8988T (cell line): ENCODE measurements at places on chromosomes 2 and 18.

- DNase-seq = no peak
Measured at GRCh38 chr2:224630659-224631550, 45.7 kb upstream of the CUL3 start.

- no peak for DNase-seq
Measured at GRCh38 chr18:5516841-5517240, 27.0 kb downstream of the EPB41L3 start.

DNA sequence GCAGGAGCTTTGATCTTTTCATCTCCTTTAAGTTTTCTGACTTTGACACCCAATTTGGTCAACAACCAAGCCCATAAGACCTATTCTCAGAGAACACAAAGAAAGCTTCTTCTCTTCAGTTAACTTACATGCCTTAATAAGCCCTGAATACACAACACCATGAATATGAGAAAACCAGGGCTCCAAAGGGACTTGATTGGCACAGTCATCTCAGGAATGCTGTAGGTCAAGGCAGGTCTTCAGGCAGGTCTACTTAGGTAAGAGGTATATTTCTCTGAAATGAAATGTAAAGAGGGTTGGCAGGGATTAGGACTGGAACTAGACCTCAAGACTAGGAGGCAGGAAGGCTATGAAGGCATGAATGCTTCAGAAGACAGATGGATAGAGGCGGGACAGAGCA, 24.4 kb upstream of the EIF2AK3 start:
- no peak for DNase-seq

DNA sequence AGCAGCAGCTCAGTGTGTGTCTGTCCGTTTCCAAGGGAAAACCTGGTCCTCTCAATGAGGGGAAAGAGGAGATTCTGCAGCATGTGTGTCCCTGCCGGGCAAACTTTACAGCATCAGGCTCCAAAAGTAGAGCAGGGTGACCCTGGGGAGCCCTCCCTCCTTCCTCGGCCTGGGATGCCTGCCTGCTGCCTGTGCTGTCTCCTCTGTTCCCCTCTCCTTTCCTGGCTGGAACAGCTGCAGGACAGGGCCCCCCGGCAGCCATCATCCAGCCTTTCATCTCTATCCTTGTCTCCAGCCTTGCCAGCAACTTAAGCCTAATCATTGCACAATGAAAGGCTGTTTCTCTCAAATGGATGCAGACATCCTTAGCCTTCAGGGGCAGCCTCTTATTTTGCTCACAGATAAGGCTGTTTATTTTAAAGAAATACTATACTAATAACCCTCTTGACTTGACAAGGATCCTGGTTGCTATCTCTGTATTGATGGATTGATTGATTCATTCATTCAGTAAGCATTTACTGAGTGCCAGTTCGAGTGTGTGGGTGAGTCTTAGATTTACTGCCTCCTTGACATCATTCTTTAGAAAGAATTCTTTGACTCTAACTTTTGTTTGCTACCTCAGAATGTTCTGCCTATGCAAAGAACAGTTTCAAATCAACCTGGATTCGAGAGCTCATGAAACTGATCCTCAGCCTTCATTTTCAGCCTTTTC, 40.6 kb upstream of the EDAR start:
- DNase-seq = no peak

DNA sequence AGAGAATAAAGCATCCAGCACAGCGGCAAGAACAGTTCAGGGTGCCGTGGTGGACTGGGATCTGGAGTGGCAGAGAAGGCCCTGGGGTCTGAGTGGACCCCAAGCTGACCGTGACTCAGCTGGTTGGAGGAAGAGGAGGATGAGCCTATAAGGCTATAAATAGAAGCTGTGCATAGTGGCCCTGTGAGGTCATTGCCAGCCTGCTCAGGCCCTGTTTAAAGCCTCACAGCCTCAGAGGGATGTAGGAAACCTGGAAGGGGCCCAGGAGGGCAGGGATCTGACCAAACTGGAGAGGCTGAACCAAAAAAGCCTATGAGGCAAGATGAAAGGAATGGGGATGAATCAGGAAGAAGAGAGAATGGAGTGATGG, 11.3 kb upstream of the DES start:
- no peak for DNase-seq

DNA sequence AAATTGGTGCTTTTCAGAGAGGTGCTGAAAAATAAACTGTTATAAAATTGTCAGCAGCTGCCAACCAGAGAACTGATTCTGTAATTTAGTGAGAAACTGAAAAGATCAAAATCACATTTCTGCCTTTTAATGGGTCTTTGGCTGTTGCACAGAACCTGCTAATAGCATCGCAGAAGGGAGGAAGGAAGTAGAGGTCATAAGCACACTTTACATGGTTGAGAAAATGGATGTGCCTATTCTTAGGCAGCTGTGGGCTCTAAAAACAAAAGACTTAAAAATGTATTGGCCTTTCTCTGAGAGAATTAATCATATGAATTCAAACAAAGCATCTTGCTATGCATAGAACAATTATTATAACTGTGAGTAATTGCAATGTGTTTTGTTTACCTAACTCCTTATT, 1186.9 kb downstream of the DSC3 start:
- no peak for DNase-seq

DNA sequence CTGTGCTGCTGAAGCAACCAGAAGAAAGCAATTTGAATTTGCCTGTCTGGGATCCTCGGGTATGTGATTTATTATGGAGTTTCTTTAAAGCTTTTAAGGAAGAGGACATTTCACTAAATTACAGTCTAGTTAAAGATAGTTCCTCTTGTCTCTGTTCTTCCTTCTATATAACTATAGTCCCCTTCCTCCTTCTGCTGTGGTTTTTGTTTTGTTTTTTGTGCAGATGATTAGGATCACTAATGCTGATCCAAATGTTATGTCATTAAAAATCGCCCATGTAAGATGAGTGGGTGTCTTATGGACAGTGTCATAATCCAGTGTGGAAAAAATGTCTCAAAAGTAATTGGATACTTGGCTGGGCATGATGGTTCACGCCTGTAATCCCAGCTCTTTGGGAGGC, 24.7 kb downstream of the PAPOLG start:
- DNase-seq = no peak

- DNase-seq = no peak
Measured at GRCh38 chr2:233112776-233113452, 52.8 kb downstream of the INPP5D start.

DNA sequence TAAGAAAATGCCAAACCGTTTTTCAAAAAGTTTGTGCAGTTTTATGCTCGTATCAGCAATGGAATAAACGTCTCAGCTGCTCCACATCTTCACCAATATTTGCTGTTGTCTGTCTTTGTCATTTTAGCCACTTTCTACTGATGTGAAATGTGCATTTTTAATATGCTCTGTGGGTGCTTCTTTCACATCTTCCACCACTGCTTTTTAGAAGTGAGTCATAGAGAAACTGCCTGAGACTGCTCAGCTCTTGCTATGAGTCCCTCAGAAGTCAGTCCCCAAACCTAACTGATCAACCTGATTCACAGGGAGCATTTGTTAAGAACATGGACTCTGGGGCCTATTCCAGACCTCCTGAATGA, 41.0 kb upstream of the EPC2 start:
- DNase-seq = no peak

DNA sequence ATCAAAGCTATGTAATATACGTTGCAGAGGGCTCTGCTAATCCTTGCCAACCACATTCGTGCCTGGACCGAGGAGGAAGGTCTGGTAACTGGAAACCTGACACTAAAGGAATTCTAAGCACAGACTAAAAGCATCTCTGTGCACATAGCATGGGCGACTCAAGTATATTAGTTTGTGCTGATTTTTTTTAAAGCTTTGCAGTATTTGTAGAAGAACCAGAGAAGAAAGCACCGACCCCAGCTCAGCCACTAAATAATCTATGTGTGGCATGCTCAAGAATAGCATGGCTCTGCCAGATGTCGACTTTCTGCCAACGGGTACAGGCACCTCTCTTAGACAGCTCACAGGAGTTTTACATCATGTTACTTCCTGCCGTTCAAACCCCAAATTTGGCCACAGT, 73.2 kb upstream of the NRP2 start:
- no peak for DNase-seq

DNA sequence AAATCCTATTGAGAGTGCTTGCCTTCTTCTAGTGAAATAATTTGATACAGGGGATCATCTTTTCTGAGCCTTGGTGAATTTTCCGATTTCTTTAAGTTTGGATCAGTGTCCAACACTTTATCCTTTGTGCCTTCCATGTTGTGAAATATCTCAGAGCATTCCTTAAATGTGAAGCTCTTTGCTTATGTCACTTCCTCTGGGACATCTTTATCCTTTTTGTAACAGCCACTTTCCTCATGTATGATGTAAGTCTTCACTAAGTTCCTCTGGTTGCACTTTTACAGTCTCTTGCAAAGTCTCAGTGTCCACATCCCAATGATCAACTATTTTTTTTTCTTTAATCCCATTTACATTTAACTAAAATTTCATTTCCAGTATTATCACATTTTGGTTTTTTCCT, 254.2 kb downstream of the EN1 start:
- DNase-seq = no peak

GRCh38 chr2:135198481-135198880, 146.4 kb downstream of the RAB3GAP1 start:
- DNase-seq = no peak

DNA sequence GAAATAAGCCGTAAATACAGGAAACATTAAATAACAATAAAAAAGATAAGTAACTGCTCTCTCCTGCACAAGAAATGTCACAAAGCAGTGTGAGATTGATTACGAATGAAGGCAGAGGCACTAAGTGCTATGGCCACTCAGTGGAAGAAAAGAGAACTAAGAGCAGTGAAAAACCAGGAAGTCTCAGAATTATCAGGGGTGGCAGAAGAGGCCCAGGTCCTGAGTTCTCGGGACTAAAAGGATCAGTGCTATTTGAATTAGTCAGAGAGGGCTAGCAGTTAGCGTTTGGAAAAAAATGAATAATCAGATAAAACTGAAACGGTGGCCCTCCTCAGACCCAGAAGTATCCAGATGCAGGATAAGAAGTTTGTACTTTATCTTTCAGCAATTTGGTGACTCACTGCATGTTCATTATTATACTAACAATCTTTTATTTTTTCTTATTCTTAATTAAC, 367.1 kb downstream of the ZEB2 start:
- no peak for DNase-seq

GRCh38 chr18:6928359-6928758, 189.2 kb downstream of the LAMA1 start:
- DNase-seq = no peak

GRCh38 chr2:37784759-37785149, 113.3 kb upstream of the CDC42EP3 start:
- no peak for DNase-seq

DNA sequence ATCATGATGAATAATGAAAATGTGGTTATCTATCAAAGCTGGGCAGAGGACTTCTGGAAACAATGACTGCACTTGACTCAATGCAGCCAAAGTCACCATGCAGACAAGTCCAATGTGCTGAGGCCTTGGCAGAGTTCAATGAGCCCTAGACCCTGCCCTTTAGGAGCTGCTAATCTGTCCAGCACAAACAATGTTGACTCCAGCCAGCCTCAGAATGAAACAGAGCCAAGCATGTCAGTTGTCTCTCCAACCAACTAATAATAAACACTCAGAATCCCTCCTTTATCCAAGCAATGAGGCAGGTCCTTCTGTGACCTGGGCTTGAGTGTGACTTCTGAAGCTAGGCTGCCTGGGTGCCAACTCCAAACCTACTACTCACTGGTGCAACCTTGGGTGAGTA, 270.6 kb downstream of the BCL11A start:
- DNase-seq = no peak

- DNase-seq = no peak
Measured at GRCh38 chr2:74391209-74391579, 11.1 kb upstream of the DCTN1 start.

DNA sequence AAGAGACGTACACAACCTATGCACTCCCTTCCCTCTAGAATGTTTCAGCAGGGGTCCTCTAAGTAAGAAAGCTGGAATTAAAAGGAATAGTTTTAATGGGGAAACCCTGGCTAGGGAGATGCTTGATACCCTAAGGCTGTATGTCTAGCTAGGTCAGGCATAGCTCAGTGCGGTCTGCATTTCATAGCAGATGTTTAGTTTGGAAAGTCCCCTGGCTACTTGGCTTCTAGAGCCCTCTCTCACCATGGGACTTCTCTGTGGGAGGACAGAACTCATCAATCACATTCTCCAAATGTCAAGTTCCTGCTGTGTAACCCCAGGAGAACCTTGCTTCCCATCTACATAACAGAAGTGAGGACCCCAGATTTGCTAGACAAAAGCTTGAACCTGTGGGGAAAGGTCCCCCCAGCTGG, 24.1 kb upstream of the ANXA4 start:
- no peak for DNase-seq

- DNase-seq = no peak
Measured at GRCh38 chr18:74284191-74284979, 7.4 kb downstream of the CYB5A start.

GRCh38 chr2:183903026-183903425, 695.3 kb upstream of the ZNF804A start:
- DNase-seq = no peak

GRCh38 chr2:165888171-165888570, 65.4 kb downstream of the TTC21B start:
- DNase-seq = no peak

GRCh38 chr2:230552181-230552580, 136.2 kb downstream of the SP100 start:
- no peak for DNase-seq

DNA sequence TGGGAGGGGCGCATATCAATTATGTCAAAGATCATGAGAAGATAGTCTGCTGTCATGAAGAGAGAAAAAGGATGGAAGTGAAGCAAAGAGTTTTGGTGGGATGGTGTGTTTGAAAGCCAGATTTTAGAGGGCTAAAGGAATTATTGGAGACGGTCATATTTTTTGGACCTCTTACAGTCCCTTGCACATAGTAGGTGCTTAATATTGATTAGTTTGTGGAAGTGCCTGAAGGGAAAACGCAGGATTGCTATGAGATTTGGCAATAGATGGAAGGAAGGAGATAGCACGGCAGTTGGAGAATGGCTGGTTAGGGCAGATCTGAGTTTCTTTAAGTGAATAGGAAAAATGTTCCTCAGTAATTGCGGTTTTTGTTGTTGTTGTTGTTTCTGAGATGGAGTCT, 15.9 kb downstream of the EPB41L5 start:
- no peak for DNase-seq
